ENCODE measurements at places on chromosomes 1 and 21. TPM values are rescaled to one million over a fixed set of nuclear protein-coding genes. Genes with fewer than 3 reads are reported as not detected.

The PGLYRP4 gene
- total RNA-seq: not detected

The PADI3 gene
- 2.0 TPM for total RNA-seq

The LAD1 gene
- 0.66 TPM for total RNA-seq

The CASQ1 gene
- total RNA-seq: not detected

The RHD gene
- total RNA-seq: not detected

The SLC5A9 gene
- not detected for total RNA-seq

The CLCA4 gene
- not detected for total RNA-seq

The EPHB2 gene
- total RNA-seq: 47.0 TPM

The COL11A1 gene
- 4.3 TPM for total RNA-seq

The RORC gene
- total RNA-seq: not detected

The RGS16 gene
- total RNA-seq: 0.32 TPM

The PTGFRN gene
- total RNA-seq: 18.4 TPM

The FCRLB gene
- 1.7 TPM for total RNA-seq

The SLC19A2 gene
- 7.1 TPM for total RNA-seq

The ILDR2 gene
- total RNA-seq: 0.08 TPM

The POU3F1 gene
- total RNA-seq: 0.04 TPM

The MMP23B gene
- total RNA-seq: 0.92 TPM

The TRIM58 gene
- total RNA-seq: not detected

The RPS6KA1 gene
- total RNA-seq: 15.5 TPM

The IL12RB2 gene
- not detected for total RNA-seq

The GBP1 gene
- total RNA-seq: 0.07 TPM

The CBR3 gene
- 13.5 TPM for total RNA-seq

The PLA2G2F gene
- not detected for total RNA-seq

All from A549 treated with DMSO at 1 μM for 4 hours (cell line).